ENCODE measurements at places on chromosomes 3 and 15.

GRCh38 chr15:34753236-34753894, 1.4 kb downstream of the GJD2 start:
- peak; percentile 63 for DNase-seq

- peak; percentile 25 for DNase-seq
Observed at GRCh38 chr15:59689626-59690236, 611 bp upstream of the BNIP2 start.

DNA sequence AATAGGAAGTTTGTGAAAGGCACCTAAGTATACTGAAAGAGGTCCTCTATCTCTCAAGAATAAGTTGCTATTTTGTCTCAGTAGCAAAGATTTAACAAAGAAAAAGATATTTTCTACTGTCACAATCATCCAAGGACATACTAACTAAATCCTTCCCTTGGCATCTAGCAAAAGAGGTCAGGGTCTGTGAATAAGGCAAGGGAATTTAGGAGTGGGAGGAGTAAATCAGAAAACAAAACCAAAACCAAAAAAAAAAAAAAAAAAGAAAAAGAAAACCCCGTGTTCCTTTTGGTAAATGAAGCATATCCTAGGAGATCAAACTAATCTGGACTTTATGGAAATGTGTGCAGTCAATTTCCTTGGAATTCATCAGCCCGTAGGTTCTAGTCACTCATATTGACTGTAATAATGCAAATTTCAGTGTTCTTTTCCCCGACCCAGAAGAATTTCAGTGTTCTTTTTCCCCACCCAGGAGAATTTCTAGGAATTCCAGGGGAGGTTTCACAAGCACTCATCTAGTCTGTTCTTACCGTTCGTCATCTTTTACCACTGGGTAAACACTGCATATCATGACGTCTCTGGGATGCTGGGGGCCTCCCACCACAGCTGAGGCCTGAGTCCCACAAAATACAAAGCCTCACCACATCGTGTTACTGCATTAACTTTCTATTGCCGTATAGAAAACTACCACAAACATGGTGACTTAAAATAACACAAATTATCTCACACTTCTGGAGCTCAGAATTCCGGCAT, 113.8 kb upstream of the CCDC54 start:
- no peak for DNase-seq

DNA sequence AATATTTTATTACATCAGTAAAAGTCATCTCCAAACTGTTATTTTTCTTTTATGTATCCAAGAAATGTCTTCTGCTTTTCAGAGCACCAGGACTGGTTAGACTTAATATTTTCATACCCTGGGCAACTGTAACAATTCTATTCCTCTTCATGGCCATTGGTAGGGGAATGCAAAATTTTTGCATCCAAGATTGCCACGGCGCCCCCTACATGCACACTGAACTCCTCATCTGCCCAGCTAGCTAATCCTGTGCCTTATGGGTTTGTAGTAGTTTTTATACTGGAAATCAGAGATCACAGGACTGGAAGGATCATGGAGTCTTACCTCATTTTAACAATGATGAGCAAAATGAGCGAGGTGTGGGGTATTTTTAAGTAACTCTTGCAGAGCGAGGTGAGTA, 74.2 kb downstream of the CRTC3 start:
- no peak for DNase-seq
